ENCODE measurements at places on chromosomes 7 and 10. TPM values are rescaled to one million over a fixed set of nuclear protein-coding genes. Genes with fewer than 3 reads are reported as not detected.

The EMX2 gene
- 0.42 TPM for total RNA-seq

The FOXI2 gene
- not detected for total RNA-seq

The SPDYE16 gene
- not detected for total RNA-seq

The GRID2IP gene
- not detected for total RNA-seq

The ZNF804B gene
- not detected for total RNA-seq

The TCAF2 gene
- 0.52 TPM for total RNA-seq

- no peak for DNase-seq
Measured at GRCh38 chr7:69699931-69700330, 101.7 kb downstream of the AUTS2 start.

DNA sequence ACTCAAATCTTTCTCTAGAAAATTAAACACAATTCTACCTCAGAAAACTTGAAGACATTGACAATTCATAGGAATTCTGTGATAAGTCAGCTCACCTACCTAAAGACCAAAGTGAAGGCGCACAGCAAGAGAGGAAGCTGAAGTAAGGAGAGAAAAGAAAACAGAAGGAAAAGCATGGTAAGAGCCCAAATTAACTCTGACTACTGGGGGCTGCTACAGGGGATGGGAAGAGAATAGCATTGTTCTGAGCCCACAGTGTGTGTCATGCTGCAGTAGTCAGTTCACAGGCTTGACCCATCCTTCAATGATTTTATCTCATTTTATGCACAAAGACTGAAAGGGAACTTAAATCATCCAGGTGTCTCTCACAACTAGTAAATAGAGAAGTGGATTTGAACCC is 111.3 kb downstream of the PTEN start:
- no peak for DNase-seq

DNA sequence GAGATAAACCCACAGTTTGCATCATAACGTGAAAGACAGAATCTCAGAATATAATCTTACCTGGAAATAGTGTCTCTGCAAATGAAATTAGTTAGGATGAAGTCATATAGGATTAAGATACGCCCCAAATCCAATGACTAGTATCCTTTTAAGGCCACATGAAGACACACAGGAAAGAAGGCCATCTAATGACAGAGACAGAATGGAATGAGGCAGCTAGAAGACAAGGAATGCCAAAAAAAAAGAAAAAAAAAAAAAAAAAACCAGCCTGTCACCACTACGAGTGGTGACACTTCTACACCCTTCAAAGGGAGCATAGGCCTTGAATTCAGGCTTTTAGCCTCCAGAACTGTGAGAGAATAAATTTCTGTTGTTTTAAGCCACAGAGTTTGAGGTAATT is 82.9 kb downstream of the HYCC1 start:
- no peak for DNase-seq

DNA sequence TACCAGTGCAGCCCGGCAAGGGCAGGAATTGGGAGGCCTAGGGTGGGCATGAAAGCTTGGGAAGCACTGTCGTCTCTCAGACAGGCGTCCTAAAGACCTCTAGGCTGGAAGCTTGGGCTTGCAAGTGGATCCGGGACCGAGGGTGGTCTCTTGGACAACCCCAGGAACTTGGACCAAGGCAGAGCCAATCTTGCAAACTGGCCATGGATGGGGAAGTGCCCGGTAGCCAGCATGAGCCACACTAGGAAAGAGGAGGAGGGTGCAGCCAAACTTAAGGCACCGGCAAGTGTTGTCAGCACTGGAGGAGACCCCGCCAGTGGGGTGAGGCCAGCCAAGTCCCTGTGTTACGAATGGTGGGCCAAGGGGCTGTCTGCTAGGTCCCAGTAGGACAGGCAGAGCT is 8.5 kb downstream of the LRIT2 start:
- no peak for DNase-seq

GRCh38 chr7:155455132-155455693 is 2.7 kb upstream of the EN2 start:
- no peak for DNase-seq

- no peak for DNase-seq
Measured at GRCh38 chr10:49690698-49691356, 11.4 kb downstream of the C10orf53 start.

DNA sequence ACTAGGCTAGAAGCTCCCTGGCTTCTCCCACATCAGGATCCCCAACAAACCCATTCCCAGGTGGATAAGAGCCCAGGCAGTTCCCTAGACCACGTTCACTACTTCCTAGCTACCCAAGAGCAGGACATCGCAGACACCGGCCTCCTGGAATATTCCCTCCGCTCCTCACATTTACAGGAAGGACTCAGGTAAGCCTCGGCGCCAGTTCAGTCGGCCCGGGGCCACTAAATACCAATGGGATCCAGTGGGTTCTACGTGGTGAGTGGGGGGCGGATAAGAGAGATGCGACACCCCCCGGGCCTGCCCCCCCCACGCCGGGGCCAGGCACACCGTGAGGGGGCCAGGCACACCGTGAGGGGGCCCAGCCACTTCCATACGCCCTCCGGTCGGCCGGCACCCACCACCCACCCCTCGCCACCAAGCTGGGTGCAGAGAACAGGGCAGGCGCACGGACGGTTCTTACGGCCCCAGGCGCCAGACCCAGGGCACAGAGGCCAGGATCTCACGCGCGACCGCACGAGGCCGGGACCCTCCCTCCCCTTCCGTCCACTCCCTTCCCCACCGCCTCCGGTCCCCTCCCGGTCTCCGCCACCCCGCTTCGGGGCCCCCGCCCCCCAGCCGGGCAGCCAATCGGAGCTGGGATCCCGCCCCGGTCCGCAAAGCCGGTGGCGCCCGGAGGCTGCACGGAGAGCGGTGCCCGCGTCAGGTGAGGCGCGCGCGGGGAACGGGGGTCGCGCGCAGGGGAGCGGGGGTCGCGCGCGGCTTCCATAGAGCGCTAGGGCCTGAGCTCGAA is at the start of gene BLVRA:
BLVRA (plus strand) TSS at position 652 of the 793 bp plus-strand sequence. CDS start 12,479 bp downstream, outside the sequence.
- peak; percentile 85 for DNase-seq

- no peak for DNase-seq
Measured at GRCh38 chr7:7789551-7789988, 71.2 kb upstream of the RPA3 start.

GRCh38 chr7:16171928-16172327 is 249.4 kb downstream of the CRPPA start:
- DNase-seq: no peak

GRCh38 chr7:103843689-103844480 is 145.6 kb downstream of the RELN start:
- no peak for DNase-seq

DNA sequence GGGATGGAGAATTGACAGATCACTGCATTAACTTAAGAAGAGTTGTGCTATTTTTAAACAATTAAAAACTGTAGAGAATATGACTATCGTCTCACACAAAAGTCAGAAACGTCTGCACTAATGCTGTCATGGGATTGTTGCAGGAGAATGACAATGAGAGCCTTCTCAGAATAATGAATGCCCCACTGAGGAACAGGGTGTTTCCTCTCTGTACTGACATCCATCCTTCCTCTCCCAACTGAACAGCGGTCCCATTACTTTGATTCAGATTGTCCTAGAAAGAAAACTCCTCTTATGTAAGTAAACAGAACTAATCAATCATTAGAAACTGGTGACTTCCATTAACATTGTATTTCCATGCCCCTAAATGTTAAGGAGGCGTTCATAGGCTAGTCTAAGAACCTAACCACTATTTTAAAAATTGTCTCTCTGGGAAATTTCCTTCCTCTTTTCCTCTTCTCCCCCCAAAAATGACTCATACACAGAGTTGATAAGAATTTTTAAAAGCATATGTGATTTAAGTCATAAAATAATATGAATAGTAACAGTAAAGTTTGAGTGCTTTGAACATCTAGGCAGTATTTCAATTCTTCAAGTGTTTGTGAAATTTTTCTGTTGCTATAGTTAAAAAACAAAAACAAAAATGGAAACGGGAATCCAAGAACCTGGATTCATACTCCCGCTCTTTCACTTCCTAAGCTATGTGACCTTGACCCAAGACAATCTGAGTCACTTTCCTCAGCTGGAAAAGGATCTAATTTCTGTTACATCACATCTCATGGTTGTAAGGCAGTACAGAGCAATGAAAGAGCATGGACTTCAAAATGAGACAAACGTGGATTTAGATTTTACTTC is 12.7 kb upstream of the MACC1 start:
- DNase-seq: no peak

DNA sequence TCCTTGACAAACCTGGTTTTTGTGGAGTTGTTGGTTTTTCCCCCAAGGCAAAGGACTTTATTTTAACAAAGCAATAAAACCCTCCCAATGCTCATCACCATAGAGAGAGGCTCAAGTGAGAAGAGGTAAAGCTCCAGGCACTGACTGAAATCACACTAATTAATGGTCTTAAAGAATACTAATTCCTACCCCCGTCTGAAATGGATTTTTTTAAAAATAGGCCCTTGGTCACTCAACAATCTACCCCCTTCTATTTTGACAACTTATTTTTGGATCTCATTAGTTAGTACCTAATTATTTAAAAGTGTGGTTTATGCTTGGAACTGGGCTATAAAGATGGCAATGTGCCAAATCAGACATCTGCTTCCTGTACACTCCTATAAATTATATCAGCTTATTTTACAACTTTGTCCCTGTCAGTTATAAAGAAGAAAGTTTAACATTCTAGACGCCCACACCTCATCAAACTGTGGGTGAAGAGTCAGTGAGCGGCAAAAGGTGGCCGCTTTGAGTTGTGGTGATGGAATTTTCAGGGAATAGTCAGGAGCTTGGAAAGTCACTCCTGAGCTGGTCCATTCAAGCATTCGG is 10.6 kb downstream of the GLI3 start:
- DNase-seq: no peak

GRCh38 chr10:28853195-28853594 is 175.9 kb downstream of the BAMBI start:
- no peak for DNase-seq

GRCh38 chr7:121488111-121488650 is 92.1 kb upstream of the FAM3C start:
- DNase-seq: no peak

All from left ventricle myocardium superior (tissue), 1 donor.